Vagina (tissue), 2 donors: ENCODE measurements at places on chromosomes 3 and 15. TPM values are rescaled to one million over a fixed set of nuclear protein-coding genes. Genes with fewer than 3 reads are reported as not detected.

DNA sequence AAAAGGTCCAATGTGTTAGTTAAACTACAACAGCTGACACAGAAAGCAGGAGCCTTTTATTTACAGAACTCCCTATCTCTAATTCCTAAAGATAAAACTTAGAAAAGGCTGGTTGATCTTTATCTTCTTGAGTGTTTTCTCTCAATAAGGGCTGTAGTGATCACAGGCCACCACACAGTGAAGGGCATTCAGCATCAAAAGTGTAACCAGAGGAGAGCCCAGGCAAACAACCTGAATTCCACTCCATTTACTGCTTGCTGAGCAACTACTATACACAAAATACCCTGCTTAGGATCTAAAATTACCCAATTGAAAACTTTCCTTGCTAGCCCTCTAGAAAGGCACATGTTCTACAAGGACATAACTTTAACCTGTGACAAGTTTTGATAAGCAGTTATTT lies 122.7 kb downstream of the MEIS2 start:
- DNase-seq = no peak

DNA sequence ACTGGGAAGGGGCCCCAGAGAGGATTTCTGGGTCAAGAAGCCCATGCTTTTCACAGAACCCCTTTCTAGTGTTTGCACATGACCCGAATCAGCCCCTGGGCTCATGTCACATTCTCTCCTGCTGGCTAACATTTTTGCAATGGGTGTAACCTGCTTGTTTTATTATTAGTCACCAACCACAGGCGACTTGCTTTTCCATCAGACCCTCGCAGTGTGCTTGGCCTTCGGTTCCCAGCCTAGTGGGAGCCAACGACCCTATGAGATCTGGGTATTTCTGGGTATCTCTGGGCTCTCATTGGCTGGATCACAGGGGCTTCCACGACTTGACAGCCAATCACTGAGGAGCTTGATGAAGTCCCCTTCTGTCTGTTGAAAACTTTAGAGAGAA lies 11.0 kb upstream of the FBLN2 start:
- no peak for DNase-seq

DNA sequence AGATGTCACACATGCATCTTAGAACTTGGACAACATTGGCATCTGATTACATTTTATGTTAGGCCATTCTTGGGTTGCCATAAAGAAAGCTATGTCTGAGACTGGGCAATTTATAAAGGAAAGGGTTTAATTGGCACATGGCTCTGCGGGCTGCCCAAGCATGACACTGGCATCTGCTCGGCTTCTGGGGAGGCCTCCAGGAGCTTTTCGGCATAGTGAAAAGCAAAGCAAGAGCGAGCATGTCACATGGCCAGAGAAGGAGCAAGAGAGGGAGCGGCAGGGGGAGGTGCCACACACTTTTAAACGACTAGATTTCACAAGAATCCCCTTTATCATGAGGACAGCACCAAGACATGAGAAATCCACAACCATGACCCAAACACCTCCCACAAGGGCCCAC lies 11.3 kb downstream of the RYR3 start:
- DNase-seq = no peak

DNA sequence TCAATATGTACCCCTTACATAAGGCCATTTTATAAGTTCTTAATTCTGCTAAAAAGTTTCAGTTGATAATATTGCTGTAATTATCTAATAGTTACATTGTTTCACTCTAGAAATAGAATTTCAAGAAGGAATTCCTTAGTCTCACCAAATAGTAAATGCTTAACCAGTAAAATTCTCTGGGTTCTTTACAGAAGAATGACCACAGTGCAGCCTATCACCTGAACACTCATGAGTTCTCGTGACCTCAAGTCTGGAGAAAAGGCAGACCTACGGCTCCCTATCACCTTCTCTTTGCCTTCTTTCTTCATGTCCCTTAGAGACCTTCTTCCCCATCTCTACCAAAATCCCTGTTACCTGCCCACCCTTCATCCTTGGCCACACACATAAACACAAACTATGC lies 30.9 kb downstream of the CCDC191 start:
- DNase-seq = no peak

DNA sequence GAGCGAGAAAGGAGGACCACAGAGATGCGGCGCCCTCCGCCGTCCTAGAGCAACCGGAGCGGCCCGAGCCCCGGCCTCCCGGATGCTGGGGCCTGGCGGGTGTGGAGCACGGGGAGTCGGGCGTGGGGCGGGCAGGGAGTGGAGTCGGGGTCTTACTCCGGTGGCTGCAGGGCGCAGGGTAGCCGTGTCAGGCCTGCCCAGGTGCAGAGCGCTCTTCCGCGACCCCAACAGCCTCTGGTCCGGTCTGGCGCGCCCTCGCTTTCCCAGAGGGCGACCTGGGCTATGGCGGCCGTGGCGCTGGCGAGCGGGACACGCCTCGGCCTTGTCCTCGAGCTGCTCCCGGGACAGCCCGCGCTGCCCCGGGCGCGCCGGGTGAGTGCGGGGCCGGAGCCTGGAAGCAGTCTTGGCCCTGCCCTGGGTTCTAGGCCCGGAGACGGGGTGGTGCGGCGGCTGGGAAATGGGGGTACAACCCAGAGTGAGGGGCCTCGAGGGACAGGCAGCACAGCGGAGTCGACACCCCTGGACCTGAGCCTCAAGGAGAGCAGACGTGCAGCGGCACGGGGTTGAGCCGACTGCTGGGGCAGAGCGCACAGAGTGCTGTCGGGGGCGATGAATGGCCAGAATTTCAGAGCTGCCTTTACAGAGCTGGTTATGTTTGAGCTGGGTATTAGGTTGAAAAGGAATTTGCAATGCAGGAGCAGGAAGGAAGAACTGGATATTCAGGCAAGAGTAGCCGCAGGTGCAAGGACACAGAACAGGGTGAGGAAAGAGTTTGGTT lies at the start of gene ZNF662:
ZNF662 (plus strand) TSS at position 73 of the 778 bp plus-strand sequence. CDS start 1,973 bp downstream, outside the sequence.
- DNase-seq = no peak

DNA sequence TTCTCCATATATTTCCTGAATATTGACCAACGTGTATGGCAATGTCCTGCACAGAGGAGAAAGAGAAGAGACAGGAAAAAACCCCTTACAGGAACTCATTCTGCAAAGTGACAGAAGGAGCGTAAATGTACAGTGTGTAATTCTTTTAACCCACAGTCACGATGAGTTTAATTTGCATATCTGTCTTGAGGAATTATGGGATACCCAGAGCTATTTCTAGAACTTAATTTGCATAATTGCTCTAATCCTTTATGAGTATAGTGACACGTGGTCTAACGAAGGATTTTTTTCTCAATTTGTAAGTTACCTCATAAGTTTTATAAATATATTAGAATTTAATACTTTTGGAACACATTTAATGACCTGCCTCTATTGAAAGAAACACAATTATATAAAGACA lies 9.8 kb downstream of the GPR27 start:
- no peak for DNase-seq

DNA sequence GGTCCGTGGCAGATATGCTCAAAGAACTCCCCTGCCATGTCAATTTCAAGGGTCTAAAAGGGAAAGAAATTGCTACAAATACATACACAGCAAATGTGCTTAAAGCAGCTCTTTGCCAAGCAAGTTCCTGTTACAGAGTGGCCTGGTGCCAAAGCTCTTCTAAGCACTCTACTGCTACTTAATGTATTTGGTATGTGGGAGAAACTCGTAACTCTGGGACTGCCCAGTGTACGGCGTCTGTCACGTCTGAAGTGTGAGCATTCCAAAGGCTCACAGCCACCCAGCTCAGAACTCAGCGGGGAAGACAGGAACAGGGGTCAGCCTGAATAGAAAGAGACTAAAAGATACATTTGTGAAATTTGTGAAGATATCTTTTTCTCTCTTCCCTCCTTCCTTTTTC lies 54.6 kb downstream of the RBMS3 start:
- DNase-seq = no peak

- no peak for DNase-seq
These were observed 182.9 kb downstream of the AKAP13 start for GRCh38 chr15:85563328-85563727.

- DNase-seq = no peak
These were observed 1.0 kb downstream of the TAMM41 start for GRCh38 chr3:11845651-11846050.

- no peak for DNase-seq
These were observed 34.1 kb upstream of the ATG7 start for GRCh38 chr3:11238060-11238459.

DNA sequence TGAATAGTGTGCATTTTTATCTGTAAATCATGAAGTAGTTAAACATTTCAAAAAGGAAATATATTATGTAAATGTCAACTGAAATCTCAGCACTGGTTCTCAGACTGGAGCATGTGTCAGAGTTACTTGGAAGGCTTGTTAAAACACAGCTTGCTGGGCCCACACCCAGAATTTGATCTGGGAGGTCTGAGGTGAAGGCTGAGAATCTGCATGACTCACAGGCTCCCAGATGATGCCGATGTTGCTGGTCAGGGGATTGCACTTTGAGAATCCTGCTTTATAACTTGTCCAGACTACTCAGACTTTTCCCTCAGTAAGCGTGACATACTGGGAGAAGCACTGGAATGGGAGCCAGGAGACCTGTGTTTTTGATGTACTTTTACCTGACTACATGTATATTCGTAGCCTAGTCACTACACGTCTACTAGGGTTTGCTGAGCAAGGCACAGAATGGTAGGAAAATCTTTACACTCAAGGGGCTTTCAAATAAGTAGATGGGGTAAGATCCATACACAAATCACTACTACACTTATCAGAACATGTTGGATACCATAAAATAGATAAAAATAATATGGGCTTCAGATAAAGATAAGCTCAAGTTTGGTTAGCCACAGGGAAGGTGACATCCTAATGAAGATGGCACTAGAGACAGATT lies 77.1 kb upstream of the MEX3B start:
- DNase-seq = no peak

DNA sequence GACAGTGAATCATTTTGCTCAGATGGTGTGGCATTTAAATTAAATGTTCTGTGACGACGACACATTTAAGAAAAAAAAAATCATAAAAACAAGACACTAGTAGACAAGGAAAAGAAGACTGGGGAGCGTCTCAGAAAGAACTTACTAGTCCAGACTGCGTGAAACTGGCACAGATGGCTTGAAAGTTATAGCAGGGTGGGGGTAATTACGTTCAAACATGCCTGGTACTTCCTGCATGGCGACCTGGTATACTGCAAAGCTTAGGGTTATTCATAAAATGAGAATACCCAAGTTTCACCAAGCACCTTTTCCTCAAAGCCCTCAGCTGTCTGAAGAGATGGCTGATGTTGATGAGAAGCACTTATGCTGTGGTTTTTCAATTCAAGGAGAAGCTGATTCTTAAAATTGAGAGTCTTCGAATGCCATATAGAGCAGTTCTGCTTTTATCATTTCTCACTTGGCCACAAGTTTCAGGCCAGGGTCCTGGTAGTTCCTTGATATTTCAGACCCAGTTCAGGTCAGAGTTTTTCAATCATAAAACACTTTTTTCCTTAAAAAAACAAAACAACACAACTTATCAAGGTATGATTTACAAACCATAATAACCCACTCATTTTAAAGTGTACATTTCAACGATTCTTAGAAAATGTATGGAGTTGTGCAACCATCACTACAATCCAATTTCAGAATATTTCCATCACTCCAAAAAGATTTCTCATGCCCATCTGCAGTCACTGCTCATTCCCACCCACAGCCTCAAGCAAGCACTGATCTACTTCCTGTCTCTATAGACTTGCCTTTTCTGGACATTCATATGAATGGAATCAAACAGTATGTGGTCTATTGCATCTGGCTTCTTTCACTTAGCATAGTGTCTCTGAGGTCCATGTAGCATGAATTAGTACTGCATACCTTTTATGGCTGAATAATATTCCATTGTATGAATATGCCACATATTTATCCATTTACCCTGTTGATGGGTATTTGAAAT lies 24.7 kb downstream of the PCOLCE2 start:
- DNase-seq = no peak

GRCh38 chr3:197573048-197573767 lies 17.4 kb upstream of the BDH1 start:
- DNase-seq = no peak

GRCh38 chr3:11705049-11705448 lies 61.3 kb upstream of the VGLL4 start:
- DNase-seq = no peak

DNA sequence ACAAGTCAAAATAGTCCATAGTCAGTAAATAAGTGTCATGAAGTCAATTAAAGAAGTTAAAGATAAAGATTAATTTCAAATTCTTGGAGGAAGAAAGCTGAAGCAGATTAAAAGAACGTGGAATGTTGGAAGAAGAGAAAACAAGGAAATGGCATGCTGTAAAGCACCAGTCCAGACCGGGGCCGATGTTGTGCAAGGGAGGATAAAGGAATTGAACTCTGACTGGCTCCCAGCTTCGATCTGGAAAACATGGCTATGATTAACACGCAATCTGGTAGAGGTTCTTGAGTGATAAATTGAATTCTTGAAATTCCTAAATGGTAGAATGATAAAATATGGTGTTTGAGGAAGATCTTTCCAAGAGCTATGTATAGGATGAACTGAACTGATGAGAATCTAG lies 194.4 kb downstream of the MEIS2 start:
- DNase-seq = no peak

DNA sequence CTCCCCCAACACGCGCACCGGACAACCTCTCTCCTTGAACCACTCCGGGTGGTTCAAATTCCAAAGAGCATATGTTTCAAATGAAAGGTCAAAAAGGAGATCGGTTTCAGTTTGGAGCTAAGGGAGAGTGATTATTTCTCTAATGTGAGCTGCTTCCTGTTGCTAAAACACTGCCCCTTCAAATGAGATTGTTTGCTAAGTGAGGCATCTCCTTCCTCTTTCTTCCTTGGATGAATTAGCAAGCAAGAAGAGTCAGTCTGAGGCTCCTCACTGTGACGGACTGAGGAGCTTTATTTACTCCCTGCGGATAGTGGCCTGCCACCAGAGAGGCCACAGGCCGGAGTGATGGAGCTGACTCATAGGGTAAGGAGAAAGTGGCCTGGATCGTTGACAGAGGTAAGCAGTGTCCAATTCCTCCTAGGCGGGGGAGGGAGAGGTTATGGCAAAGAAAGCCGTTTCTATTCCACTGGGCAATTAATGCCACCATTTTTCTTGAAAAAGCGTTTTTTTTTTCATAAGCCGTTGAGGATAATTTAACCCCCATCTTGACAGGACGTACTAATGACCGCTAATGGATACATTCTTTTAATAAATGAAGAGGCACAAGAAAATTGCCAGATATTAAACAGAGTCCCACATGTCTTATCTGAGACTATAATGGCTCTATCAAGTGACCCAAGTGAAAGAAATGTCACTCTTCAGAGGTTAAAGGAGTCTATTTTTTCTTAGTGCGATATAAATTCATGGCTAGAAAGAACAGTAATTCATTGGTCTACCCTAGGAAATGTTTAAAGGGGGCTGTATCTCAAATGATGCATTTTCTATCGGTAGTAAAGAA lies 167.0 kb upstream of the ANKRD28 start:
- DNase-seq = no peak

- no peak for DNase-seq
These were observed 17.8 kb upstream of the MCCC1 start for GRCh38 chr3:183117056-183117455.

Gene GP9
- total RNA-seq = not detected

Gene FGF7
- 137 TPM for total RNA-seq

Gene LSMEM2
- not detected for total RNA-seq

Gene TBC1D2B
- total RNA-seq = 63.6 TPM

Gene ARL8B
- 44.4 TPM for total RNA-seq

Gene CP
- total RNA-seq = 26.3 TPM
